Stimulated activated CD8-positive, alpha-beta memory T cell treated with anti-CD3 and anti-CD28 coated beads, Interleukin-4, amount 100 ng/mL, for 1 hour (primary cell): ENCODE measurements at places on chromosomes 12 and 14.
A peak's percentile ranks its signal among the peaks of the same experiment; 100 is the strongest.

DNA sequence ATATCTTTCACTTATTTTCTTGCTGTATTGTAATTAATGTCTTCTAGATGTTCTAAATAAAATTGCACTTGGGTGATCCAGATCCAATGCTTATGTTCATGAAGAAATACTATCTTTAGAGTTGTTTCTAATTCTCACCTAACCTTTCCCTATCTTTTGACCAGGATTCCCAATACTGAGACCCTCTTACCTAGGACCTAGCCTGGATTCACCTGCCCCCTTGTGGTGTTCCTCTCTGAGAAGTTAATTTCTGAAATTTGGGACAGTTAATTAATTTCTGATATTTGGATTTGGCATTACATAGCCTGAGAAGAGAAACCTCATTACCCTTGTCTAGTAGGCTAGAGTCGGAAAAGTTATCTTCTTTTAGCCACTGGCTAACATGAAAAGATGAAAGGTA lies 29.5 kb downstream of the FOXA1 start:
- no peak for DNase-seq

DNA sequence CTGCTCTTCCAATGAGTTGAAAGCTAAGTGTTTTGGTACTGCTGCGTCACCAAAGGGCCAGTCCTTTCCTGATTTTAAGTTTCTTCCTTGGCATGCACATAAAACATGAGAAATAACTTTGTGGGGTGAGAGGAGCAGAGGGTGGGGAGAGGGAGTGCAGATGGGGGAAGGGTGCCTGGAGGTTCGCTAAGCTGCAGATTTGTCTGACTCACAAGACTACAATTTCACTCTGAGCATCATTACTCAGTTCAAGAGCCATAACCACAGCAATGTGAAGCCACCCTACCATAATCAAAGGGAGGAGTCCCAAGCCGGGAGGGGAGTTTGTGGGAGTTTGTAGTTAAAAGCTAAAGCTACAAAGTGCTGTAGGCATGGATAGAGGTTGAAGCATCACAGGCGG lies 136.1 kb downstream of the ANO2 start:
- DNase-seq, result no peak

GRCh38 chr14:93564918-93565317 lies 134.2 kb downstream of the UNC79 start:
- DNase-seq, result no peak

GRCh38 chr12:49766115-49766455 lies 24.7 kb downstream of the TMBIM6 start:
- DNase-seq, result no peak

DNA sequence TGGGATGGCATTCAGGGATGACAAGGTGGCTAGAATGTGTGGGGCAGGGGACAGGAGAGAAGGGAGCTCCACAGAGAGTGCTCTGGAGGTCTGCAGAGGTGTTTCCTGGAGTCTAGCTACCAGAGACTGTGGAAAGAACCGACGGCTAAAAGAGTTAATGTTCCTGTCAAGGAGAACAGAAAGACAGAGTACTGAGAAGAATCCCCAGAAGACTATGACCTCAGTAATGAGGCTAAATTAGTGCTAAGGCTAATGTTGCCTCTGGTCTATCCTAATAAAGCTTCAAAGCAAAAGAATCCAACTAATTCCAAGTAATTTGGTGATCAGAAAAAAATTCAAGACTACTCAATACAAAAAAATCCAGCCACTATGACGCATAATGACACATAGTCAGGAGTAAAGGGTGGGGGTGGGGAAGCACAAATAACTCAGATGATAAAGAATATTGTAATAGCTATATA lies 44.7 kb downstream of the FERMT2 start:
- no peak for DNase-seq

- DNase-seq, result no peak
Measured at GRCh38 chr12:69688471-69689427, 10.4 kb downstream of the BEST3 start.

DNA sequence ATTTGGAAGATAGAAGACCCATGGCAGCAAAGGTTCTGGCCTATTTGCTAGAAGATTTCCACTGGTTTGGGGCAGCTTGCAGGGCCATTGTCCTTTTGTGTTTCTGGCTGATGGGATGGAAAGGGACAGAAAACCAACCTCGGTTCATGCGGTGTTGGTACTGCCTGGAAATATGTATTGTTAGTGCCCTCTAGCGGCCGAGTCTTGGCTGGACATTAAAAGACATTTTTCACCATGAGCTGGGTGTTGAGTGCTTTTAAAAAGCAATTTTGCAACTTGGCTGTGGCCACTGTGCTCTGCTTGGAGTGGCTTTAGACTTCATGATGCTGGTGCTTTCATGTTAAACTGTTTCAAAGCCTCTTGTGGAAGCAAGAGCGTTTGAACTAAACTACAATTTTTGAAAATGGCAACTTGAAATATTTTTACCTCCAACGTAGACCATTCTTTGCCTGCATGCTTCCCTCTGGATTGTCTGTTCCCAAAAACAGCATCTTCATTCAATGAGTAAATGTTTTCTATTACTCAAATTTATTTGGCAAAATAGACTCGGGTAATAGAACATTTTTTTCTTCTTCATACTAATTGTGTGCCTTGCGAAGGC lies 102.7 kb upstream of the TBX5 start:
- peak; percentile 6 for DNase-seq

DNA sequence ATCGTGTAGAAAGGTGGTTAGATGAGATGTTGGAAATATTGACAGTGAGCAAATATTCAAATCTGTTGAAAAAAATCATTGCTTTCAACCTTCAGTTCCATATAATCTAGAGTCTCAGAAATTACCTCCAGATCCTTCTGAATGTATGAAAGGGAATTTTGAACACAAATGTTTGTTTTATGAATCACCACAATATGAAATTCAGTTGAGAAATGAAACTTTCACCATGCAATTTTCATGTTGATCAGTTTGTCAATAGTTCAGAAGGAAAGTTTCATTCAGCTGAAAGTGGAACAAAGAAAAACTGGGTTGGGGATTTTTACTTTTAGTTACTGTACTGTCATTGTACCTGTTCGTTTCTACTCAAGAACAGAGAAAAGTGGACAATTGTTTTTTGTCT lies 953.6 kb downstream of the SLC6A15 start:
- no peak for DNase-seq

- no peak for DNase-seq
Measured at GRCh38 chr14:91470216-91470615, 39.9 kb downstream of the PPP4R3A start.

- no peak for DNase-seq
Measured at GRCh38 chr12:128983371-128983770, 130.1 kb downstream of the GLT1D1 start.

- no peak for DNase-seq
Measured at GRCh38 chr12:98420461-98420860, 94.9 kb upstream of the TMPO start.
